Stimulated activated CD8-positive, alpha-beta memory T cell treated with anti-CD3 and anti-CD28 coated beads, Interleukin-7, amount 100 ng/mL, for 24 hours (primary cell): ENCODE measurements at places on chromosomes 2 and 18.

DNA sequence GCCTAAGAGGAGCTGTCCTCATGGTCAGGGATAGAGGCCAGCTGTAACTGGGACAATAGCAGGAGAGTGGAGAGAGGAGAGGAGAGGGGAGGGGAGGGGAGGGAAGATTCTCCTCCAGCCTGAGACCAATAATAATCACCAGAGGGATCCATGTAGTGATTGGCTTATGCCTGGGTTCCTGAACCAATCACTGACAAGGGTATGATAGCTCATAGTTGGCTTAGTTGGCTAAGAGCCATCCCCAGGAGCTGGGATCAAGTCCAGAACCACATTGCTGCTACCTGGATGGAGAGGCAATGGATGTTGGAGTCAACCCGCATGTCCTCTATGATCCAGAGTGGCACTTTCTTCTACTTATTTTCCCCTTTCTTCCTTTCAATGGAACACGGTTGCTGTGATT lies 7.7 kb upstream of the ST8SIA5 start:
- DNase-seq = no peak

- no peak for DNase-seq
Measured at GRCh38 chr18:78527984-78528383, 451.6 kb upstream of the SALL3 start.

DNA sequence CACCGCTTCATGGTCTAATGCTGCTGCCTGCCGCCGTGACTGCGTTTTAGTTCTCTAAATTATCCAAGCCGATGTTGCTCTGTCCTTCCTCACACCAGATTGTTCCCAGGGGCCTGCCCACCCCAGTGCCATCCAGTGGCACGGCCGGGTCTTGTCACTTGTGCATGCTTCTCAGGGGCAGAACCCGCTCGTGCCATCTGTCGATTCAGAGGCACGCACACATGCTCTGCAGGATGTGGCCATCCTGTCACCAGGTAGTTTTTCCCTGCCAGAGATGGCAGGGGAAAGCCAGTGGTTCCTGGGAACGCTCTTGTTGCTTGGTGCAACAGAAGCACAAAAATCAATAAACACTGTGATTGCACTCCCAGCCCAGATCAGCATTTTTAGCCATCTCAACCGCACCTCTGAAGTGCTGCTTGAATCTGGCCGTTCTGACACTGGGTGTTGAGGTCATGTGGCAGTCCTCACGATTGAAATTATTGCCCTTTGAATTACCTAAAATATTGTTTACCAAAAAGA lies 119.6 kb upstream of the BOD1L2 start:
- DNase-seq = no peak

GRCh38 chr2:169131587-169132512 lies 62.5 kb downstream of the DHRS9 start:
- no peak for DNase-seq

DNA sequence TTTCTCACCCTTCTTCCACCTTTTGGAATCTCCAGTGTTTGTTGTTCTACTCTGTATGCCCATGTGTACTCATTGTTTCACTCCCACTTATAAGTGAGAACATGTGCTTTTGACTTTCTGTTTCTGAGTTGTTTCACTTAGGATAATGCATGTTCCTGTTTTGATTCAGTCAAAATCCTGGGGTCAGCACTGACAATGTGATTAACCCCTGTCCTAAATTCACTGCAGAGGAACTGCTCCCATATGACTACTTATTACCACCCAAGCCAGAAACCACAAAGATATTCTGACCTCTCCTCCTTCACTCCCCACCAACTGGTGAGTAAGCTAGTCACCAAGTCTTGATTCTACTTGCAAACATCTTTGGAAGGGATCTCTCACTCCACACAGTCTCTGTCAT lies 251.4 kb upstream of the TCF4 start:
- DNase-seq = no peak

DNA sequence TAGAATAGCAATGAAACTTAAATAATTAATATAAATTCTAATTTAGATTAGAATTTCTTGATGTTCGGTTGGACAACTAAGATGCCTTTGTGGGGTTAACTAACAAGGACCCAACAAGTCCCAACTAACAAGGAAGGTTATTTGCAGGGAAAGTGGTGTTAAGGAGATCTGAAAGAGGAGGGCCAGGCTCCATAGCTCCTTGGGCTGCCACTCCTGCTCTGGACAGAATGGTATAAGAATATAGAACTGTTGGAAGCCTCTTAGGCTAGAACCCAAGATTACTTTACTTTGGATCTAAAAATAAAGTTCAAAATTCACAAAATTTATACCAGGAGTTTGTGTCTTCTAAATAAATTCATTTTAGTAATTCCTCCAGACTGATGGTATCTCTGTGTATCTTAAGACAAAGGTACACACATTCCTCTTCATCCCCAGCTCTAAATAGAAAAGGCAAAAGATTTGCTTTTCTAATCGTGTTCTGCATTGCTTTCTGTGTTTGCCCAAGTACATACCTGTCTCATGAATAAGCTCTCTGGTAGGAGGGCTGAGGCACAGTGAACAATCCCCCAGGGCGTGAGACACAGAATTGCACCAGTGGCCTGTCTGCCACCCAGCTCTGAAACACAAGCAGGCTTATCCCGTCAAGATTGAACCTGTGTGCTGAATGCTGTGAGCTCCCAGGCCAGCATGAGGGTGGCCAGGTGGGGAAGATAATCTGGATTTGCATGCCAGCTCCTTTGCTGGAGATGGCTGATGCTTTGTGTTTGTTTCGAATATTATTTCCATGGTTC lies 176.0 kb downstream of the ACKR3 start:
- no peak for DNase-seq

GRCh38 chr18:35789543-35789942 lies 182.9 kb upstream of the RMP24 start:
- no peak for DNase-seq

DNA sequence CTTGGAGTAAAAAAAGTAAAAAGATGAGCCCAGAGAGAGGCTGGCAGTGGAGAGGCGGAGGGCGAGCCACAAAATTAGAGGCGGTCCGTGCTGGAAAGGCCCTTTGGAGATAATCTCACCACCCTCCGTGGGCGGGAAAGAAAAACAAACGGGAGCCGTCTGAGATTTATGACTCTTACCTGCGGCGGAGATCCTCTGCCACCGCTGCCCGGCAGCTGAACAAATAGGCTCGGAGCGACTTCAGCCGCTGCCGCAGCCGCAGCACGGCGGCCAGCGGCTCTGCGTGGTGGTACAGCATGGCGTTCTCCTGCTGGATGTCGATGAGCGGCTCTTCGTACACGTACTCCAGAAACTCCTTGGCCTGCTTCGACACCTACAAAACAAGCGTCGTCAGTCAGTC lies 94.6 kb downstream of the PLEKHM3 start:
- no peak for DNase-seq

- DNase-seq = no peak
Measured at GRCh38 chr2:134398300-134398699, 144.4 kb downstream of the MGAT5 start.

DNA sequence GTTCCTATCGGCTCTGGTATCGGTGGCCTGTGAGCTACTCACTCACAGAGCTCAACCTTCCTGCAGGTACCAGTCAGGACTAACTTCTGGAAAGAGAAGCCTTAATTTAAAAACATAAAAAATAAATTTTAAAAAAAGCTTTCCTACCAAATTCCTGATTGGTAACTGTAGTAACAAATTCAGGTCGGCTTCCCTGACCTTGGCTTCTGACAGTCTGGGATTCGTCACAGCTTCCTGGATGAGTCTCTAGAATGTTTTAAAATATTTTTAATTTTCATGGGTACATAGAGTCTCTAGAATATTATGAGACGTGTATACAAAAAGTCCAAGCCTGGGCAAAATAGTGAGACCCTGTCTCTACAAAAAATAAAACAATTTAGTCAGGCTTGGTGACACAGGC lies 45.0 kb upstream of the MTCL1 start:
- no peak for DNase-seq

GRCh38 chr2:13050764-13051163 lies 334.0 kb downstream of the TRIB2 start:
- no peak for DNase-seq

GRCh38 chr2:176931588-176932563 lies 280.7 kb upstream of the HNRNPA3 start:
- DNase-seq = no peak

DNA sequence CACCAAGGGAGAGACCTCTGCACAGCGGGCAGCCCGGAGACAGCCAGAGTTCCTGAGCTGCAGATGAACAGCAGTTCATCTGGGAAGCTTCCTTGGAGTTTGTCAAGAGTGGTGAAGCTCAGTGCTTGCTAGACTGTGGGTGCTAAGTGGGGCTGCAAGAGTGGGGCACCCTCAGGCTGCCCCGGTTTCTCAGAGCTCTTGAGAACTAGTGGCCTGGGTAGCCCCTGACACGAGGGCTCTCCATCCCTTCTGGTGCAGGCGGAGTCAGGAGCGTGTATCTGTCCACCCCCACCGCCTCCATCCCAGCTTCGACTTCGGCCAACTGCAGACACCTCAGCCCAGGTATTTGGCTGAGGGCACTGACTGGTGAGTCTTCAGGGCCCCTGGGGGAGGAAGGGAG lies 222.0 kb downstream of the LOXHD1 start:
- DNase-seq = no peak

DNA sequence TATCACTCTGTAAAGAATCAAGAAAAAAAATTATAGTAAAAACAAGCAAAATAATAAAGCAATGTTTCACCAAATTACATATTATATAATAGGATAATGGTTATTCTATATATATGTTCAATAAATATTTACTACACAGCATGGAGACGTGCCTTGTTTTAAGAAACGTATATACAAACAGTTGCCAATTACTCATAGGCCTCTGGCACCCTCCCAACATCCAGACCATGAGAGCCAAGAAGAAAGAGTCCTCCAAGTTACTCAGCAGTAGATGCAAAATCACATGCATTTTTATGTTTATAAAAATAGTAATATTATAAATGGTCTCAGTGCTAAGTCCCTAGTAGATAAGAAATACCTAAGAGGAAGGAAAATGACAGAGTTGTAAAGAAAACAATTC lies 64.8 kb downstream of the REV1 start:
- no peak for DNase-seq

- DNase-seq = no peak
Measured at GRCh38 chr2:23460993-23461392, 76.0 kb downstream of the KLHL29 start.

GRCh38 chr2:8756230-8756629 lies 74.4 kb downstream of the ID2 start:
- no peak for DNase-seq

DNA sequence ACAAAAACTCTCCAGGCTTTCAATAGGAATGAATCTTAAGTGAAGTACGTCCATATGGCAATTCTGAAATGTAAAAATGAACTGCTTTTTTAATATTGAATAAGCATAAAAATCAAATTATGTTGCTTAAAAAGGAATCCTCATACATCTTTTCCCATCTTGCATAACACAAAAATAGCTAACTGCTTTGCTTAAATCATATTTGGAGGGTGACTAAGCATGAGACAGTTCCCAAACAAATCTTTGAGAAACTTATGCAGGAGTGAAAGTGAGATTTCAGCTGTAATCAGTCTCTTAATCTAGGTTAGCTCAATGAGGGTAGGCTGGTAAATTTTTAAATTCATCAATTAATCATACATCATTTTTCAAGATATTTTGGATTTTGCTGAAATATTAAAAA lies 111.5 kb downstream of the MBD5 start:
- no peak for DNase-seq
